ENCODE measurements at places on chromosomes 6 and 20.

- DNase-seq = no peak
Measured at GRCh38 chr6:160101277-160102205, 20.1 kb upstream of the SLC22A1 start.

DNA sequence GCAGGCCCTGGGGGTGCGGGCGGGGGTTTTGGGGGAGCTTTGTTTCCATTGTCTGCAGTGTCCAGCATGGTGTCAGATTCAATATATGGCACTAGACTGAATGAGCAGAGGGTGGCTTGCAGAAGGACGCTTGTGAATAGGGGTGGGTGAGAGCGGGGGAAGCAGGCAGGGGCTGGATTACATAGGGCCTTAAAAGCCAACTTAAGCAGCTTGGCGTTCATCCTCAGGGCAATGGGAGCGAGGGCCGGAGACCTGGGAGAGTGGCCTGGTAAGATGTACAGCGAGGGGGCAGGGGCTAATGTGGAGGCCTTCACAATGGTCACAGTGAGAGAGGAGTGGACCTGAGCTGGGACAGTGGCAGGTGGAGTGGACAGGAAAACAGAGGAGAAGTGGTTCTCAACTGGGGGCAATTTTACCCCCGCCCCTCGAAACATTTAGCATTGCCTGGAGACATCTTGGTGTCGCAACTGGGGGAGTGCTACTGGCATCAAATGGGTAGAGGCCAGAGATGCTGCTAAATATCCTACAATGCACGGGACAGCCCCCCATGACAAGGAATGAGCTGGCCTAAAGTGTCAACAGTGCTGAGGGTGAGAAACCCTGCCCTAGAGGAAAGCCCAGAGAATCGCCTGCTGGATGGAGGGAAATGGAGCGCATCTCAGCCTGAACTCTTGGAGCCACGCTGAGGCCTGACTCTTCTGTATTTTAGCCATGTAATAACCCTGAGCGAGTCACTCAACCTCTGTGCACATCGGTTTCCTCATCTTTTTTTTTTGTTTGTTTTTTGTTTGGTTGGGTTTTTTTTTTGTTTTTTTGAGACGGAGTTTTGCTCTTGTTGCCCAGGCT, 15.1 kb upstream of the BAK1 start:
- no peak for DNase-seq

DNA sequence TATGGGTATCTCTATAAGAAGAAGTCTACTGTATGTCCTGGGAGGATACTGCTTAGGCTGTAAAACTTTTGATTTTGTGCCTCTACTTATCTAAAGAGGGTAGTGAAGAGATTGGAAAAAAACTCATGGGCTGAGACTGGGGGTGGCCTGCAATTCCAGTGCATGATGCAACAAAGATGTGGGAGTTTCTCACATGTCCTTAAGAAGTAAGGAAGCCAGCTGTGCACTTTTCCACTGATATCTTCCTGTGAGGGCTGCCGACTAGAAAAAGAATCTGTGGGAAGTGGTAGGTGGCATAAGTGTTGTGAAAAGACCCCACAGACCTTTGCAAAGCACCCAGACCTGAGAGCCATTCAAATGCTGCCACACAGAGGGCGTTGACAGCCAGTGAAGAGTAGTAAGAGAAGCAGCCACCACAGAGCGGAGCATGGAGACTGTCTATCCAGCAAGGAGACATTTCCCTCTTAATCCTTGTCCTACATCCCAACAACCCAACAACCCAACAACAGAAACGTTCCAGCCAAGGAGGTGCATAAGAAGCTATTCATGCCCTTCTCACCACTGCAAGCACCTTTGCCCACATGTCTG, 65.1 kb downstream of the PFDN4 start:
- DNase-seq = no peak

GRCh38 chr6:21404577-21404976, 189.0 kb upstream of the SOX4 start:
- DNase-seq = no peak

DNA sequence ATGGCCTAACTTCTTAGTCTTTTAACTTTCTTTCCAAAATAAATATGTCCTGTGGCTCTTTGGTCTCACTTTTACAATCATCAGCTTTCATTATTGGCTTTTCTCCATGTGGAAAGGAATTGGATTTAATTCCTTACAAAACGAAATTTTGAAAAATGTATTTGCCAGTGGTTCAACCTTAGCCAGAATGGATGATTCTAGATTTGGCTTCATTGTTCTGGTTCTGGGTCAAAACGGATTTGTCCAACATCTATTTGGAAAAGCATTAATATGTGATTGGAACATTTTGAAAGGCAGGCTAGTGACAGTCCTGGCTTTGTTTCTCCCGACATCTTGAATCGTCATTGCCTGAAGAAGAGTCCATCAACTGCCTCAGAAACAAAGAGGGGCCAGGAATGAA, 59.2 kb downstream of the TENT5A start:
- DNase-seq = no peak

- no peak for DNase-seq
Measured at GRCh38 chr6:100152201-100152600, 158.2 kb upstream of the MCHR2 start.

DNA sequence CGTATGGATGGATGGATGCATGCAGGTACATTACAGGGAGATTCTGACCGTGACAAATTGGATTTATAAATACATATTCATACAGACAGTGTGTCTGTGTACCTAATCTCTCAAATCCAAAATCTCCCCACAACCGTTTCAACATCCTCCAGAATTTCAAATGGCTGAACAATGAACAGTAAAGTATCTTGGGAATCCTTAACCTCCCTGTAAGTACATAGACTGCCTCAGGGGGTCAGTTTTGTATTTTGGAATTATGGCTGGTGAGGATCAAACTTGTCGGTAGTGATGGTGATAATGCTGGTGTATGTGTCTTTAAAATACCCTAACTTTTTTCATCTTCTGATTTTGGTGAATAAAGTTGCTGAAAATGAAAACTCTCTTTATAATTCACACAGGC, 246.2 kb downstream of the FOXC1 start:
- no peak for DNase-seq

DNA sequence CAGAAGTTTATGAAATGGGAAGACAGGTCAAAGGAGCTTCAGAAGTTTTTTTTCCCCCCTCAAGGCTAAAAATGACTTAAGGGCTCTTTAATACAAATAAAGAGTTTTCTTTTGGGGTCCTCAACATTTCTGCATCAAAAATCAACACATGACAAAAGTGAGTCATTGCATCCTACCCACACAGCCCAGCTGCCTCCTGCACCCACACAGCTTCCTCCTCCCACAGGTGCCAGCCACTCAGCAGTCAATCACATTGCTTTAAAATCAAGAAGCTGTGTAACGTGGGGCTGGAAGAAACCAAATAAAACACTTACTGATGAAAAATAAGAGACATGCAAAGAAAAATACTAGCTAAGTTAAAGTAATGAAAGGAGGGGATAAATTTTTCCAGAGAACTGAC, 68.5 kb downstream of the MAP3K5 start:
- peak; percentile 56 for DNase-seq

- DNase-seq = no peak
Measured at GRCh38 chr20:13613917-13614316, 24.8 kb downstream of the TASP1 start.

GRCh38 chr6:85473748-85474147, 23.9 kb downstream of the NT5E start:
- DNase-seq = no peak

DNA sequence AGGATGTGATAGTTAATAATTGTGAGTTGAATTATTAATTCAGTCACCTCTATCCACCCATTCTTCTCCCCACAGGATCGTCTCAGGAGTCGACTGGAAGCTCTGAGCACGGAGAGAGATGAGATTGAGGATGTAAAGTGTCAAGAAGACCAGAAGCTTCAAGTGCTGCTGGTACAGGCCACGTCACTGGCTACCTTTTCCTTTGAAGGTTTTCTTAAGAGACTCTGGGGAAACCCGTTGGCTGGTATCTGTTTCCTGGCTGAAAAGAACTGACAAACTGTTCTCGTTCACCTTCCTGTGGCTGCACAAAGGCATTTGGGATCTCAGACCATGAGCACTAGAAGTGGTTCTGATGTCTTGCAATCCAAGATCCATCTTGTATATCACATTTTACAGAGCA, 3.8 kb downstream of the TRIM15 start:
- DNase-seq = no peak

- no peak for DNase-seq
Measured at GRCh38 chr6:88920774-88921733, 42.4 kb downstream of the RNGTT start.

DNA sequence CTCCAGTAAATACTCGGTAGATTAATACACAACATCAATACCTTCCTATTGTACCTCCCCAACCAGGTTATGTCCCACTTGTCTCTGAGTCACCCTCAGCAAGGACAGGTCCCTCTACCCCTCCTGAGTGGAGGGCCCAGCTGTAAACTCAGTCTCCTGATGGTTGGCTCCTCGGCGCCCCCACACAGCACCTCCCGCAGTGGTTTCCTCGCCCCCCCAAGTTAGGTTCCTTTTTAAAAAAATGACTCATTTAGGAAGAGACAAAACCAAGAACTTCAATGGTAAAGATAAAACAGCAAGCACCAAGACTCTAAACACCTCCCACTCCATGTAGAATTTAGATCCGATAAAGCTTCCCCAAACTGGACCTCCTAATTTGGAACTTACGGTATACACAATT, 83.5 kb downstream of the TRERF1 start:
- DNase-seq = no peak

GRCh38 chr6:12760911-12761310, 44.3 kb downstream of the PHACTR1 start:
- DNase-seq = no peak

DNA sequence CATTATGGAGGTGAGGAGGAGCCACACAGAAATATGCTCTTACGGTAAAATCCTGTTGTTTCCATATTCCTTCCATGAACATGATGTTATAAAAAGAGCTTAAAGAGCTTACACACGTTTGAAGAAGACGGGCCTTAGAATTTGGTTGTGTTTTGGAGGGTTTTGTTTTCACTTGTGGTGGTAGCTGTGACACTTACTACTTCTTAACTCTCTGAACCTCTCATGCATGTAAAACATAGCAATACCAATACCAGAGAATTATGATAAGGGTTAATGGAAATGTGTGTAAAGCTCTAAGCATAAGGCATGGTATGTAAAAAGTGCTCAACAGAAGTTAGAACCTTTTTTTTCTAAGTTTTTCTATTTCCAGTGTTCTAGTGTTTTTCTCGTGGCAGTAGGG, 256.1 kb upstream of the KCNQ5 start:
- no peak for DNase-seq

- DNase-seq = no peak
Measured at GRCh38 chr6:136037876-136038460, 186.5 kb downstream of the PDE7B start.

- no peak for DNase-seq
Measured at GRCh38 chr6:156994215-156995076, 217.3 kb downstream of the ARID1B start.

DNA sequence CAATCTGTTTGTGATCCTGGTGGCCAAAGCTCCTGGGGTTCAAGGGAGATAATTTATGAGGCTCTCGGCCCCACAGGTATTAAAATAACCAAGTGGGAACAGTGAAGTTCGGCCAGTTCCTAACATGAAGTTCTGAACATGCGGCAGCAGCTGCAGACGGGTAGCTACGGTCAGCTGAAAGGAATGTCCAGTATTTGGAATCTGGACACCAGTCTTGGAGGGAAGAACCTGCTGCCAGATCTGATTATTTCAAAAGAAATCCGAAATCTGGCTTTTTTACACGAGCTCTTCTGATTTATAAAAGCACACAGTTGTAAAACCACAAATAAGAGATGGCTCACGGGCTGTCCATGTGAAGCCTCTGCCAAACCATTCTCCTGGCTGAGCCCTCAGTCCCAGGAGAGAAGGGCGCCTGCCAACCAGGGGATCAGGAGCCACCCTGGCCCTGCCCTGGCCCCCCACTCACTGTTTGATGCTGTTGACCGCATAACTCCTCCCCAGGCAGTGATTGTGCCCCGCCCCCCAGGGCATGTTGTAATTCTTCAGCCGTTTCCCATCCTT, 28.2 kb upstream of the KCNB1 start:
- no peak for DNase-seq

GRCh38 chr6:41626917-41627316, 11.4 kb upstream of the MDFI start:
- no peak for DNase-seq

DNA sequence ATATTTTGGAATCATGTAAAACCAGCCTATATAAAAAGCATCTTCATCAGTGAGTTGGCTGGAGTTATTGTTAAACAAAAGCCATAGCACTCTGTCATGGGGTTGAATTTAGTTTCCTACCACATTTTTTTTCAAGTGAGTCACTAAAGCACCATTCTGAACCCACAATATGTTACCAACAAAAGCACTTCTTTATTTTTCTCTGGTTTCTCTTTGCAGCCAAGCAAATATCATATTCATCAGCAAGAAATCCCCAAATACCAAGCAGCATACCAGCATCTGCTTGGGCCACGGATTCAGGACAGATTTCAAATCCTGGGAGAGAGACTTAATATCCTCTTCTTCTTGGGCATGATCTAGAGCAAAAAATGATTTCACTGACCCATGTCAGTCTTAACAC, 441.4 kb downstream of the BCKDHB start:
- DNase-seq = no peak

DNA sequence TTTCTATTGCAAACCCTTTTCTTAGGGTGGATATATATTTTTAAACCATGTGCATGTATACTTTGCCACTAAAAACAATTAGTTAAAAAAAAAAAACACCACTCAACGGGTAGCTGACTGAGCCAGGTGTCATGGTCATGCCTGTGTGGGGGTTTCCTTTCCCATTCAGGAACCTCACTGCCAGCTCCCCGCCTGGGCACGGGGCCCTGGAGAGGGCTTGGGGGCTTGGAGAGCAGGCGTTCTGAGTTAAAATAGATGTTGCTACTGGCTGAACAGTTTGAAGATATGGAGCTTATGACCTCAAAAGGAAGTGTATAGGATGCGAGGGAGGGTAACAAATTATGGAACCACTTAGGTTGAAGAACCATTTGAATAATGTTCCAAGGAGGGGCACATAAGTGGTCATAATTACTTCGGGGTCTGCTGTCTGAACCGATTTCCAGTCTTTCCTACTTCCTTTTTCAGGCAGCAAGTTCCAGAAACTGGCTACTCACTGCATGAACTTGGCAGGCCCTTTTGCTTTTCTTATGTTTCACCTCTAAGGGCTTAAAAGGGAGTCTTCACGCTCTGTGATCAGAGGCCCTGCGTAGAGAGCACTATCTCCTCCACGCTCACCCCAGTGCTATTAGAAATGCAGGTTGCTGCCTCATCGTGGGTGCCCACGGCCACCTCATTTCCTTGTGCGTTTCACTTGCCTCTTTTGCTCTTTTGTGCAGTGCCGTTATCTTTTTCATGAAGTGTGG, 9.9 kb downstream of the STX16 start:
- no peak for DNase-seq

DNA sequence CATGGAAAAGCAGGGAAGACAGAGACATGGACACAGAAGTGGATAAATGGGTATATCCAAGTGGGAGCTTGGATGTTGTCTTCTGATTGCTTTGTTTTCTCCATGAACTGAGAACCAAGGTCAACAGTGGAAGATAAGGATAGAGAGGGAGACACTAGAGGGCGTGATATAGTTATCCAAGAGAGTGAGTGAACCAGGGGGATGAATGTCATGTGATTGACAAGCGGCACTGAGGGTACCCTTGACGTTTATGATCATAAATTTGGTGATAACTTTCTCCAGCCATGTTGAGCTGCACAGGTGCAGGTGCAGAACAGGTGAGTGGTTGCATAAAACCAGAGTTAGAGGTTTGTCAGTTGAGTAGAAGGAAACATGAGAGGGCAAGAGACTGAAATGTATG, 20.7 kb downstream of the EBF4 start:
- no peak for DNase-seq
